Activated T-helper 2 cell treated with anti-CD3 and anti-CD28 coated beads, Interferon-gamma antibody, Interleukin-2, Interleukin-4, amounts not matched to agents 10 μg/mL and 5 μg/mL and 100 μg/mL, durations not matched to agents 14 hours and 24 hours and 36 hours (primary cell): ENCODE measurements at places on chromosomes 5 and 9. TPM values are rescaled to one million over a fixed set of nuclear protein-coding genes. Genes with fewer than 3 reads are reported as not detected.

- H3K36me3 ChIP-seq: no peaks in the 10 kb centered on the region
- H3K27ac ChIP-seq: no peak overlapping the region
- H3K27me3 ChIP-seq: peaks cover 28% of the 10 kb centered on the region
- no peak overlapping the region for H3K4me3 ChIP-seq
- no peak for DNase-seq
Observed at GRCh38 chr9:99737649-99738048, 84.0 kb upstream of the NR4A3 start.

DNA sequence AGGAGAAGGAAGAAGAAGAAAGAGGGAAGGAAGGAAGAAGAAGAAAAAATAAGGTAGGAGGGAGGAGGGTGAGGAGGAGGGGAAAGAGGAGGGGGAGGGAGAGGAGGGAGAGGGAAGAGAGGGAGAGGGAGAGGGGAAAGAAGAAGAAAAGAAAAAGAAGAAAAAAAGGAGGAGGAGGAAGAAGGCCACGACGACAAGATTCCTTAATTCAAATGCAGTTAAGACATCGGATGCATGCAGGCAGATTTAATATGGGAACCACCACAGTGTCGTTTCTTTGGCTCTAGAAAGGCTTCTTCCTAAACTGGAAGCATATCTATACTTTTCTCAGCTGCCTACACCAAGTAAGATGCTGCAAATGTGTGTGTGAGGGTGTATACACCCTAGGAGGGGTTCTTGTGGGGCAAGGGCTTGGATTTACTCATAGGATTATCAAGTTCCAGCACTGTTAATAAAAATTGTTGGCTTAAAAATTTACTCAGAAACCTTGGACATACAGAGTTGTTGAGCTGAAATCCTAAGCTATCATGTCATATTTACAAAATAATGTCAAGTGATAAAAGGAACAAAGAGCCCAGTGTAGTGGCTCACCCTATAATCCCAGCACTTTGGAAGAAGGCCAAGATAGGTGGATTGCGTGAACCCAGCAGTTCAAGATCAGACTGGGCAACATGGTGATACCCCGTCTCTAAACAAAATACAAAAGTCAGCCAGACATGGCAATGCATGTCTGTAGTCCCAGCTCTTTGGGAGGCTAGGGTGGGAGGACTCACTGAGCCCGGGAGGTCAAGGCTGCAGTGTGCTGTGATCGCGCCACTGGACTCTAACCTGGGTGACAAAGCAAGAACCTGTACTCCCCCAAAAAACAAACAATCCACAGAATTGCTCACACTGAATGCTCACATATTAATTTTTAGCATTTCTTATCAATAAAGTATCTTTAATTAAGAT, 108.5 kb downstream of the UBAP2 start:
- no peaks in the 10 kb centered on the region for H3K27me3 ChIP-seq
- no peak for DNase-seq
- peaks cover 72% of the 10 kb centered on the region for H3K36me3 ChIP-seq
- H3K27ac ChIP-seq: no peak overlapping the region

DNA sequence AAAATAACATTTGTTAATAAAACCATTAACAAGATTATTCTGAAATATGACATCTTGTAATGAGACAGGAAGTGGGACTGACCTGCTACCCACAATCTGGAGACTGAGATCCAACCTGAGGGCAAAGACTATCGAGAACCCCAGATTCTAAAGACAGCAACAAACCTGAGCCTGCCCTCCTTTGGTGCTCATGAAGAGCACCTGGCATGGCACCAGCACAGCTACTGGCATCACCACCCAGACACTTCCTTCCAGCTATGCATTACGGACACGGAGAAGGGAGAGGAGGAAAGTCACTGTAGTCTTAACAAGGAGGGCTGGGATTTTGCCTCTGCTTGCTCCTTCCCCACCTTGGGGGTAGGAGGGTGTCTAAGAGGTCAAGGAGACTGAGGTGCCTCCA, 105.5 kb downstream of the AUH start:
- H3K36me3 ChIP-seq: peaks cover 48% of the 10 kb centered on the region
- H3K4me1 ChIP-seq: peaks cover 64% of the 10 kb centered on the region
- no peaks in the 10 kb centered on the region for H3K27me3 ChIP-seq

- H3K27ac ChIP-seq: no peak overlapping the region
- no peaks in the 10 kb centered on the region for H3K4me1 ChIP-seq
- peaks cover 9% of the 10 kb centered on the region for H3K27me3 ChIP-seq
- no peak overlapping the region for H3K4me3 ChIP-seq
- DNase-seq: no peak
Observed at GRCh38 chr5:158737536-158738027, 362.1 kb downstream of the EBF1 start.

GRCh38 chr9:116144555-116144954, 9.0 kb upstream of the PAPPA start:
- no peak overlapping the region for H3K27ac ChIP-seq
- no peak for DNase-seq
- H3K4me1 ChIP-seq: no peaks in the 10 kb centered on the region
- no peak overlapping the region for H3K4me3 ChIP-seq
- H3K27me3 ChIP-seq: peaks cover 4% of the 10 kb centered on the region

GRCh38 chr9:16726029-16726428, 144.4 kb downstream of the BNC2 start:
- peaks cover 16% of the 10 kb centered on the region for H3K27me3 ChIP-seq
- DNase-seq: no peak
- H3K4me1 ChIP-seq: no peaks in the 10 kb centered on the region
- H3K36me3 ChIP-seq: no peaks in the 10 kb centered on the region
- H3K4me3 ChIP-seq: no peak overlapping the region

DNA sequence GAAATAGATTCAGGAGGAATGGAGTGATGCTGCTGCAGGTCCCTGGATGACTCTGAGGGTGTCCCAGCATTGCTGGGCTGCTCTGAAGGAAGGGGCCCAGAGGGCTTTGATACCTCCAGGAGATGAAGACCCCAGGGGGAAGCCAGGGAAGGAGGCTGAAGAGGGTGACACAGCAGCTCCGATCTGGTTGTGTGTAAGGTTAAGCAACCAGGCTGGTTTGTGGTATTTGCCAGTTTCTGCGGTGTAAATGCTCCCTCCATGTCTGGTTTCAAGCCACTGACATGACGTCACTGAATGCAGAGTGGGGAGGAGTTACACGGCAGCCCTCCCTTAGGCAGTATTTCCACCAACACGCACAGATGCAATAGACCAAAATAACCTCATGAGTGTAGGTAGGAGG, 40.0 kb upstream of the ORM1 start:
- no peak overlapping the region for H3K4me3 ChIP-seq
- no peaks in the 10 kb centered on the region for H3K4me1 ChIP-seq
- DNase-seq: no peak
- no peaks in the 10 kb centered on the region for H3K27me3 ChIP-seq

- H3K27ac ChIP-seq: no peak overlapping the region
- DNase-seq: no peak
- H3K4me1 ChIP-seq: peaks cover under 1% of the 10 kb centered on the region
- no peak overlapping the region for H3K4me3 ChIP-seq
- peaks cover 9% of the 10 kb centered on the region for H3K36me3 ChIP-seq
Observed at GRCh38 chr9:109424618-109425017, 73.5 kb downstream of the PTPN3 start.

DNA sequence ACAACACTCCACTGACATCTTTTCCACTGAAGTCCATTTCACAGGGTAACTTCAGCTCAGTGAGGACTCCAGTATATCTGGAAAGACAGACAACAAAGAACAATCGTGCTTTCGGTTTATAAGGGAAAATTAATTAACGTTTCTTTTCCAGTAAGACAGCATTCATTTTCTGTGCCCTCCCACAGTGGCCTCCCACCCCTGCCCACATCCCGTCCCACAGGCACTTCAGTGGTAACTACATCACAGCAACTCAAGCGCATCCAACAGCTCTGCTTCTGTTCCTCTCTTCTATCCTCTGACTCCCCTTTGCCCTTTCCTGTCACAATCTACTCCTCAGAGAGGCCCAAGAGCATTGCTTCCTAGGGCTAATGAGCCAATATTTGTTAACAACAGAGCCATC, 40.3 kb downstream of the GLDC start:
- H3K4me3 ChIP-seq: no peak overlapping the region
- H3K27ac ChIP-seq: no peak overlapping the region
- no peak for DNase-seq
- no peaks in the 10 kb centered on the region for H3K27me3 ChIP-seq

- H3K27ac ChIP-seq: no peak overlapping the region
- H3K4me1 ChIP-seq: peaks cover 13% of the 10 kb centered on the region
- peaks cover 50% of the 10 kb centered on the region for H3K27me3 ChIP-seq
Observed at GRCh38 chr5:180074462-180074861, 2.9 kb upstream of the RNF130 start.

GRCh38 chr5:29208024-29208423, 1985.5 kb upstream of the CDH6 start:
- H3K4me3 ChIP-seq: no peak overlapping the region
- H3K27me3 ChIP-seq: no peaks in the 10 kb centered on the region
- DNase-seq: no peak
- no peaks in the 10 kb centered on the region for H3K36me3 ChIP-seq

DNA sequence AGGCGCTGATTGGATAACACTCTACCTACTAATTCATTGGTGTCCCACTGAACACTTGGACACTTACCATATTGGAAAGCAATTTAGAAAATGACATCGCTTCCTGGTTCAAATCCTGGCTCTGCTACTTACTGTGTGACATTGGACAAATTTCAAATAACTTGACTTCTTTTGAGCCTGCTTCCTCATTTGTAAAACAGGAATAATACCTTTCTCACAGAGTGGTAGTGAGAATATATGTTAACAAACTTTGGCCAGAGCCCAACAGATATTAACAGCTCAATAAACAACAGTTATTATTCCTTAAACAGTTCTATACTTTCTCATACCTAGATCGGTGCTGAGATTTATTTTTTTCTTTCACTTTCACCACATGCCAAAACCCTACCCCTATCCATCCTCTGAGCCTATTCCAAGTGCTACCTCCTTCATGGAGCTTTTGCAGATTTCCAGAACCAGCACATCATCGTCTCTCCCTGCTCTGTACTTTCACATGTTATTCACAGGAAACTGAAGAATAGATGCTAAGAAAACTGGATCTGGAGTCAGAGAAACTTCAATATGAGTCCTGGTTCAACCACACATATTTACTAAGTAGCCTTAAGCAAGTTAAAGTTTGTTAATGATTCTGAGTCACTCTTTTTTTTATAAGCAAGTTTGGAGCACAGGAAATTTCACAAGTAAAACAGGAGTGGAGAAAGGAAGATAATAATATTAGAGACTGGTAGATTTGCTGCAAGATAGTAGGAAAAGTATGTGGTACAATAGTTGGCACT, 92.3 kb downstream of the STRBP start:
- H3K4me1 ChIP-seq: peaks cover 3% of the 10 kb centered on the region
- H3K27me3 ChIP-seq: no peaks in the 10 kb centered on the region
- H3K4me3 ChIP-seq: no peak overlapping the region
- H3K27ac ChIP-seq: no peak overlapping the region

DNA sequence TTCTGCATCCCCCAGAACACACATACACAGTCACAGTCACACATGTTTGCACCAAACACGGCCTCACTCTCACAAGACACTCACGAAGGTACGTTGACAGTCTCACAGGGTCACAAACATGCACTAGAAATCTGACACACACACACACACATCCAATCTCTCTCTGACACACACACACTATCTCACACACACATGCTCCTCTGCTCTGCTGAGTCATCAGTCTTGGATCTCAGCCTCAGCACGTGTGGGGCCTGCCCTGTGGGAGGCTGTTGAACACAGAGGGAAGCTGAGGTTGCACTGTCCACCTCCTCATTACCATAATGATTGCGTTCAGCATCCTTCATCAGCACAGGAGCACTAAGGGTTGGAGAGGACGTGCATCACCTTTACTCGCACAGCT, 188.8 kb downstream of the MTRR start:
- H3K4me1 ChIP-seq: no peaks in the 10 kb centered on the region
- H3K4me3 ChIP-seq: no peak overlapping the region
- H3K36me3 ChIP-seq: no peaks in the 10 kb centered on the region
- no peak overlapping the region for H3K27ac ChIP-seq

GRCh38 chr5:148387325-148387724, 3.6 kb downstream of the FBXO38 start:
- peak overlapping the region; percentile 4 for H3K4me3 ChIP-seq
- no peak for DNase-seq
- H3K36me3 ChIP-seq: peaks cover 53% of the 10 kb centered on the region
- H3K27ac ChIP-seq: peak overlapping the region; percentile 76
- peaks cover 64% of the 10 kb centered on the region for H3K4me1 ChIP-seq
- no peaks in the 10 kb centered on the region for H3K27me3 ChIP-seq

DNA sequence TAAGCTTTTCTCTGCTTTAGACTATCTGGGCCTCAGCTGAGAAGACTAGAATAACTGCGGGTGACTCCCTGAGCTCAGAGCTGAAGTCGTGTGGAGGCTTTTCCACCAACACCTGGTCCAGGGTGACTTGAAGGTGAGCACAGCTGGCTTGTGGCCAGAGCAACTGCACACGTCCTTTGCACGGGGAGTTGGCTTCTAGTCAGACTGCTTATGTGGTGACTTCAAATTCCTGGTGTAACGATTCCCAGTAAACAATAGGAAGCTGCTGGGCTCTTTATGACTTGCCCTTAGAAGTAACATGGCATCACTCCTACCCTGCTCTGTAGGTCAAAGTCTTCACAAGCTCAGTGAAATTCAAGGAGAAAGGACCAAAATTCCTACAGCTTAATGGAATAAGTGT, 800.6 kb upstream of the CDH6 start:
- DNase-seq: no peak
- H3K4me1 ChIP-seq: no peaks in the 10 kb centered on the region
- H3K27ac ChIP-seq: no peak overlapping the region
- H3K36me3 ChIP-seq: no peaks in the 10 kb centered on the region

DNA sequence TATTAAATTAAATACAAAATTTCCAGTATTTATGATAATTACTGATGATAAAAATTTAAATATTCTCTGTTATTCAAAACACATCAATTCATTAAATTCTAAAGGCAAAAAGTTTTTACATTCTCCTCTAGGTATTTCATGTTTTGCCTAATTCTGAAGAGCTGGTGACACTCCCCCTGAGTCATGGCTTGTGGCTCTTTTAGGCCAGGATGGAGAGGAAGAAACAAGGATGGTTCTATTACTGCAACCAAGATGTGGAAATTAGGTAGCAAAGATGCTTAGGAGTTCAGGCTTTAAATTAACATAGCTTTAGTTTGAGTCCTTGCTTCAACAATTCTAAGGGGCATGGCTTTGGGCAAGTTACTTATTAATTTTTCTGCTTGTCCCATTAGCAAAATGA, 1295.8 kb downstream of the EFNA5 start:
- H3K27me3 ChIP-seq: no peaks in the 10 kb centered on the region
- DNase-seq: no peak
- no peak overlapping the region for H3K4me3 ChIP-seq
- no peaks in the 10 kb centered on the region for H3K4me1 ChIP-seq
- H3K36me3 ChIP-seq: no peaks in the 10 kb centered on the region
- H3K27ac ChIP-seq: no peak overlapping the region

The IL33 gene
- total RNA-seq: not detected in 2 replicates

The FOXD4L6 gene
- total RNA-seq: 0.18 TPM in 1 of 2 replicates, not detected in the other

The OBP2B gene
- total RNA-seq: not detected in 2 replicates

The GABRB2 gene
- total RNA-seq: not detected in 2 replicates

The DCTN4 gene
- total RNA-seq: 40.9 and 44.7 TPM in 2 replicates

The SLC6A3 gene
- not detected in 2 replicates for total RNA-seq

The CCDC183 gene
- 0.11 TPM in 1 of 2 replicates, not detected in the other for total RNA-seq

The TAF11L5 gene
- total RNA-seq: not detected in 2 replicates

The GRIA1 gene
- not detected in 2 replicates for total RNA-seq

The SEMA4D gene
- 317 and 330 TPM in 2 replicates for total RNA-seq
